Activated CD8-positive, alpha-beta T cell treated with anti-CD3 and anti-CD28 coated beads for 36 hours (primary cell): ENCODE measurements at places on chromosomes 1 and 21.

DNA sequence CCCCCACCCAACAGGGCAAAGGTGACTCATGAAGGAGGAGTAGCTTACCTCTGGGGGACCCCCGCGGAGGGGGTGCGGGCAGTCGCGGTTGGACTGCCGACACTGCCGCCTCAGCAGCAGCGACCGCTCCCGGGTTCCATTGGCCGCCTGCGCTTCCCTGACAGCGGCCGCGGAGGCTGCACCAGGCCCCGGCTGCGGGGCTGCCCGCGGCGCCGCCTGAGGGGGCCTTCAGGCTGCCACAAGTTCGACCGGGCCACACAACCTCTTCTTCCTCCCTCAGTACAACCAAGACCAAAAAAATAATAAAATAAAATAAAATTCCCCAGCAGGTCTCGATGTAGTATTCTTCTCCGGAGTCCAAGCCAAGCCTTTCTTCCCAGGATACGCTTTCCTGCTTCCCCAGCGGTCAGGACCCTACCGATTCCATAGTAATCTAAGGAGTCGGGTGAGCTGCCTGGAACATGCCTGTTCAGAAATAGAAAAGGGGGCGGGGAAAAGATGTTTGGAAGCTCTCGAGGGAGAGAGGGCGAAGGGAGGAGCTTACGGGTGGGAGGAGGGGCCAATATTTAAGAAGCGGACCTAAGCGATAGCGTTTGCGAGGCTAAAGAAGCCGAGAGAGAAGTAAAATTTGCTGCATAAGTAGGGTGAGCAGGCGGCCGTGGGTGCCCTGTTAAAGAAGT, at the start of gene PI4KB:
Gene PI4KB (minus strand): TSS at position 194 of the 680 bp plus-strand sequence. CDS start 10,935 bp downstream, outside the sequence.
- peaks cover 21% of the 10 kb centered on the region for H3K36me3 ChIP-seq
- peak within 1 kb of the TSS; percentile 84 for H3K4me3 ChIP-seq
- H3K4me1 ChIP-seq: peaks cover 29% of the 10 kb centered on the region
- H3K27ac ChIP-seq: peak within 1 kb of the TSS; percentile 96
- H3K27me3 ChIP-seq: no peaks in the 10 kb centered on the region

GRCh38 chr1:57894315-57894714, 470.5 kb upstream of the DAB1 start:
- H3K4me1 ChIP-seq: no peaks in the 10 kb centered on the region
- peaks cover 7% of the 10 kb centered on the region for H3K27me3 ChIP-seq
- H3K4me3 ChIP-seq: no peak overlapping the region
- H3K27ac ChIP-seq: no peak overlapping the region

GRCh38 chr1:30043731-30044408, 679.5 kb downstream of the MATN1 start:
- no peak for DNase-seq
- H3K4me3 ChIP-seq: no peak overlapping the region
- peaks cover 1% of the 10 kb centered on the region for H3K27me3 ChIP-seq

DNA sequence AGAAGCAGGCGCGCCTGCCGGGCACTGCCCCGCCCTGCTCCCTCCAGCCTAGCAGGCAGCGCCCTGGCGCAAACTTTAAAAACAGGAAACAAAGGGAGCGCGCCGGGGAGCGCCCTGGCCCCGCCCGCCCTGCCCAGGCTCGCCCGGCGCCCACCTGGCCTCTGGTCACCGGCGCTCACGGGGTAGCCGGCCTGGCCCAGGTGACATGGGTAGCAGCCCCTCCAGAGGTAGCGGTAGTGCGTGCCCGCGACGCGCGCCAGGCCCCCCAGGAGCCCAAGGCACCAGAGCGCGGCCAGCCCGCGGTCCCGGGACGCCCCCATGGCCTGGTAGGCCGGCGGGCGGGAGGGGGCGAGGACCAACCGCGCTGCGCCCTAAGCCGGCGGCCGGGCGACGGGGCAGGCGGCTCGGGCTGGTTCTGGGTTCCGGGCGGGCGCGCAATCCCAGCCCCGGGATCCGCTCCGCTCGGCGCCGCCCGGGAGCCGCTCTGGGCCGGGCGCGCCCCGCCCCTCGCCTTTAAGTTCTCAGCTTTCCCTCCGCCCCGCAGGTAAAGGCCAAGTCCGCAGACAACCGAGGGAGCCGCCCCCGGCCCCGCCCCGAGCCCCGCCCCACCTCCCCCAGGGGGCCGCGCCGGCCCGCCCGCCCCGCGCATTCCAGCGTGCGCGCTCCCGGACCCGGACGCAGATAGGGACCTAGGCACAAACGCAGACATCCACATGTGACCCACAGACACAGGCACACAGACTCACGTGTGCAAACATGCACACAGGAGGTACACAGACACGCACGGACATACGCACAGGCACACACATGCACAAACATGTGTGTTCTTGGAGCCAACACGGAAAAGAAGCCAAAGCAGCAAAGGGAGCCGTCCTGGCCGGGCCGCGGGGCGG, 76.7 kb downstream of the ARHGEF16 start:
- H3K4me1 ChIP-seq: peaks cover 12% of the 10 kb centered on the region
- peak; percentile 79 for DNase-seq
- H3K27ac ChIP-seq: peak overlapping the region; percentile 75

GRCh38 chr21:42091899-42092508, 20.9 kb downstream of the UMODL1 start:
- no peaks in the 10 kb centered on the region for H3K36me3 ChIP-seq
- DNase-seq: no peak
- no peaks in the 10 kb centered on the region for H3K27me3 ChIP-seq
- H3K4me1 ChIP-seq: peaks cover 11% of the 10 kb centered on the region
- no peak overlapping the region for H3K27ac ChIP-seq

- DNase-seq: no peak
- H3K4me1 ChIP-seq: no peaks in the 10 kb centered on the region
- no peak overlapping the region for H3K4me3 ChIP-seq
- H3K36me3 ChIP-seq: no peaks in the 10 kb centered on the region
These were observed 68.1 kb downstream of the EDEM3 start for GRCh38 chr1:184686540-184686939.

DNA sequence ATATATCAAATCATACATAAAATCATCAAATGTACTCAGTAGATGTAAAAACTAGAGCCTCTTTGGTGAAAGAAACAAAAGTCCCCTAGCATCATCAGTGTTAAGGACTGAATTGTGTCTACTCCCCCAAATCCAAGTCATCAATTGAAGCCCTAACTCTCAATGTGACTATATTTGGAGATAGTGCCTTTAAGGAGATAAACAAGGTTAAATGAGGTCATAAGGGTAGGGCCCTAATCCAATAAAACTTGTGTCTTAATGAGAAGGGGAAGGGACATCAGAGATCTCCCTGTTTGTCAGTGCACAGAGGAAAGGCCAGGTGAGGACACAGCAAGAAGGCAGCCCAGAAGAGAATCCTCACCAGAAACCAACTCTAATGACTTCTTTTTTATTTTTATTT, 33.5 kb downstream of the USP24 start:
- H3K27ac ChIP-seq: no peak overlapping the region
- peaks cover 50% of the 10 kb centered on the region for H3K36me3 ChIP-seq
- no peaks in the 10 kb centered on the region for H3K27me3 ChIP-seq
- DNase-seq: no peak
- no peak overlapping the region for H3K4me3 ChIP-seq

GRCh38 chr21:30733026-30733425, 14.0 kb downstream of the KRTAP21-2 start:
- H3K27me3 ChIP-seq: peaks cover 9% of the 10 kb centered on the region
- H3K36me3 ChIP-seq: no peaks in the 10 kb centered on the region
- H3K27ac ChIP-seq: no peak overlapping the region
- no peak for DNase-seq
- no peaks in the 10 kb centered on the region for H3K4me1 ChIP-seq

DNA sequence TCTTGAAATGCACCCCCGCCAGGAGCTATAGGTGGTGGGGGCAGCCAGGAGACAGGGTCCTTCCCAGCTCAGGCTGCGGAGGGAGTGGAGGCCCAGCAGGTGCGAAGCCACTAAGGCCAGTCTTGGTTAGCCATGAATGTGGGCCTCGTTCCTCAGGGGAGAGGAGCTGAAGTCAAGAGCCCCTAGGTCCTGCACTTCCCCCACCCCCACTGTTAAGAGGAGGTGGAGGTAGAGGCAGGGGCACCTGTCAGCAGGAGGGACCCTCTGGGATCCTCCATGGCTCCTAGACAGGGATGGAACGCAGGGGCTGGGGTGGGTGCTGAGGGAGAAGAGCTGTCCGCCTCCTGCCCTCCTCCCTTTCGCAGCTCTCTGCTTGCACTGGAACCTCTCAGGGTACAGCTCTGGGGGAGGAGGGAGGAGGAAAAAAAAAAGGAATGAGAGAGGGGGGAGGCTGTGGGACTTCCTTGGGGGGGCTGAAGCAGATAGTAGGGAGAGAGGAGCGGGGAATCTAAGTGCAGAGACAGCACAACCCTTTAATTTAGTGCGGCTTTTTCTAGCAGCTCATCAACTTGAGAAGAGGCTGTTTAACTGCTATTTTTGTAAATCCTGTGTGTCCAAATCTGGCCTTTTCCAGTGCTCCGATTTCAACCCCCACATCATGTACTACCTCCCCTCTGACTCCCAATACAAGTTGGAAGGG, 37.0 kb downstream of the MATN1 start:
- peaks cover 2% of the 10 kb centered on the region for H3K4me1 ChIP-seq
- peaks cover 31% of the 10 kb centered on the region for H3K27me3 ChIP-seq
- no peak overlapping the region for H3K4me3 ChIP-seq

DNA sequence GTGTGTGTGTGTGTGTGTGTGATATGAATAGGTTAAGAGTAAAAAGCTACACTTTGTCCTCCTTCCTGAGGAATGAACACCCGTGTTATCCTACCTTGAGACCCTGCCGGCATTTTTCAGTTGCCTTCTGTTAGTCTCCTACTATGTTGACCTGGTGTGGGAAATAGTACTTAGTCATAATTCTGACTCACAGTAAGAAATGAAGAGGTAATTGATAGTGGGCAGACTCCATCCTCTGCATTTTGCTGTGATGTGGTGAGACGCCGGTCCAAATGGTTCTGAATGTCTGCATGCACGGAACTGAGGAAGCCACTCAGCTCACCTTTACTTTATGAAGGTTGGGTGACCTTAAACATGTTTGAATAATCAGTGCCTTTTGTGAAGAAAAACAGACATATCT, 12.6 kb downstream of the CD101 start:
- no peak overlapping the region for H3K27ac ChIP-seq
- peaks cover 41% of the 10 kb centered on the region for H3K4me1 ChIP-seq
- no peak overlapping the region for H3K4me3 ChIP-seq
- H3K27me3 ChIP-seq: no peaks in the 10 kb centered on the region

DNA sequence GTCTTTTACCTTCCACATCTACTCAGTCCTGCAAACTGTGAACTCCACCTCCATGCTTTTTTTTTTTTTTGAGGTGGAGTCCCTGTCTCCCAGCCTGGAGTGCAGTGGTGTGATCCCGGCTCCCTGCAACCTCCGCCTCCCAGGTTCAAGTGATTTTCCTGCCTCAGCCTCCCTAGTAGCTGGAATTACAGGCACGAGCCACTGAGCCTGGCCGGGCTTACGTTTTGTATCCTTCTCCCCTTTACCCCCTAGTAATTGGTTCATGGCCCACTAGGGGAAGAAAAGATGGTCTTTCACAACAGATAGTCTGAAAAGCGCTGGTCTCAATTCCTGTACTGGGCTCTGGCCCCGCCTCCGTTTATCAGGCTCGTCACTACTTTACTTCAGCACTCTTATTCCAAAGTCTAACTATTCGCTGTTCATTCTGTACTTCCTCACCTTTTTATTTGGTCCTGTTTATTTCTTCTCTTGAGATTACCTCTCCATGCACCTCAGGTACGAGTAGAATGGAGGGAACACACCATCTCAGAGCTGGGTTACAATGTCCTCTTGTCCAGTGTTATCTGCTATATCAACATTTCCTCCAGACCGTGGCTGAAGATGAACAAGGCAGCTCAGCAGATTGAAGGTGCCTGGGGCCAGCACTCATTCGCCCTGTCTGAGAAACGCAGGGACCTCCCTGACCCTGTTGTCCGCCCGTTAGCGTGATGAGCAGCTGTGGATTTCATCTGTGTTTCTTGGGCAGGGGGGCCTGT, 16.2 kb downstream of the CNST start:
- no peak for DNase-seq
- H3K27me3 ChIP-seq: no peaks in the 10 kb centered on the region
- H3K36me3 ChIP-seq: peaks cover 23% of the 10 kb centered on the region
- no peak overlapping the region for H3K27ac ChIP-seq
- no peak overlapping the region for H3K4me3 ChIP-seq

DNA sequence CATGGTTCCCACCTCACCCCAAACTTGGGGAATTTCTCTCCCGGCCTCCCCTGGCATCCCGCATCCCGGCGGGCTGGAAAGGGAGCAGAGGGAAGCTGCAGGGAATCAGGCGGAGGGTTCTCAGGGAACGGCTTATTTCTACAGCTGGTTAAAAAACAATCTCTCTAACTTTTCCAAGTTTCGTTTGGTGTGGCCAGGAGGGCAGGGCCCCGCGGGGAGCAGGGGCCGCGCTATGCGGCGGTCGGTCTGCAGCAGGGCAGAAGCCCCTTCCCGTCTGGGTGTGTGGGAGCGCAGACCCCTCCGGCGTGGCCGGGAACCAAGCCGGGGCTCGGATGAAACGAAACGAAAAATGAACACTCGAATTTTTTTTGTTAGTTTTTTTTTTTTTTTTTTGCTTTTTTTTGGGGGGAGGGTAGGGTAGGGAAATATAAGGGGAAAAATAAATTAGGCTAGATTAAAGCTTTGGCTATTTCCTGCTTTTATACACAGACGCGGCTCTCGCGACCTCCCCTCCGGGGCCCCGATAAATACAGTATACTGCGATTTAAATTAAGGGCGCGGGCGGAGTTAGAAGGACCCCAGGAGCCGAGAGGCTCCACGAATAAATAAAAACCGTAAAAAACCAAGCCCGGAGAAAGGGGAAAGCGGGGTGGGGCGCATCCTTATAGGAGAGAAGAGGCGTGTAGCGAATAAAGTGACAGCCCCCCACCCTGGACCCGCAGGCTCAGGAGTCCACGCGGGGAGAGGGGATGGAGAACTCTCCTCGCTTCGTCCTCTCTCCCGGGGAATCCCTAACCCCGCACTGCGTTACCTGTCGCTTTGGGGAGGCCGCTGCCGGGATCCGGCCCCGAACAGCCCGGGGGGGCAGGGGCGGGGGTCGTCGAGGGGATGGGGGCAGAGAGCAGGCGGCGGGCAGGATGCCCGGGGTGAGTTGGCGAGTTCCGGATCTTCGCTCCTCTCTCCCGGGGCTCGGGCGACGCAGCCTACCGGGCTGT, 2.1 kb downstream of the POU3F1 start:
- DNase-seq: no peak
- H3K4me3 ChIP-seq: peak overlapping the region; percentile 49
- no peak overlapping the region for H3K27ac ChIP-seq
- peaks cover 61% of the 10 kb centered on the region for H3K27me3 ChIP-seq
- peaks cover 7% of the 10 kb centered on the region for H3K4me1 ChIP-seq

DNA sequence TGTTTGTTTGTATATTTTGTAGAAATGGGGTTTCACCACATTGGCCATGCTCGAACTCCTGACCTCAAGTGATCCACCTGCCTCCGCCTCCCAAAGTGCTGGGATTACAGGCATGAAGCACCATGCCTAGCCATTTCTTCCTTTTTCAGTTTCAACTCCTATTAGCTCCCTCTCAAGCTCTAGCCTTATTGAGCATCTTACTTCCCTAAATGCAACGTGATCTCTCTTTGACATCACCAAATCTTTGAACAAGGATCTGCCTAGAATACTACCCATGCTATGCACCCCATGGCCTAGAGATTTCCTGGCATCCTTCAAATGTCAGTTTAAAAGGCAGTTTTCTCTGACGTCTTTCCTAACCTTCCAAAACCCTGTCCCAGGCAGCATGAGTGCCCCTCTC, 91.1 kb upstream of the NR5A2 start:
- H3K27ac ChIP-seq: no peak overlapping the region
- no peak overlapping the region for H3K4me3 ChIP-seq
- H3K36me3 ChIP-seq: no peaks in the 10 kb centered on the region
- DNase-seq: no peak
- H3K27me3 ChIP-seq: peaks cover 32% of the 10 kb centered on the region
